ENCODE measurements at places on chromosomes 6 and 20.
A peak's percentile ranks its signal among the peaks of the same experiment; 100 is the strongest.

DNA sequence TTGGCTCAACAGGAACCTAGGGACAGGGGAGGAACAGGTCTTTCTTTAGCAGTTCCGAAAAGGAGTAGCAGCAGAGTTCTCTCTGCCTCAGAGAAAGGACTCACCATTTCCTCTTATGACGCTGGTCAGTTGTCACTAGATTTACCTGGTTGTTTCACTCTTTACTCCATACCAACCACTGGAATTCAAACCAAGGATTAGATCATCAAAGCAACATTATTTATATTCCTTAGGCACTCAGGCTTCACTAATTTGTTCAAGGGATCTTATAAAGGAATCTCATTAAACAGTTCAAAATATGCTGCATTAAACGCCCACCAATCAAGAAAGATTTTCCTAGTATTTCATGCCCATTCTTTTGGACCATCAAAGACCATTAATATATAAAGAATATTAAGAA, 1129.5 kb upstream of the MAP3K7 start:
- no peak for DNase-seq

- no peak for DNase-seq
Measured at GRCh38 chr6:46605091-46605797, 47.4 kb downstream of the CYP39A1 start.

GRCh38 chr6:26157251-26158075, 70.2 kb downstream of the HFE start:
- peak; percentile 88 for DNase-seq

DNA sequence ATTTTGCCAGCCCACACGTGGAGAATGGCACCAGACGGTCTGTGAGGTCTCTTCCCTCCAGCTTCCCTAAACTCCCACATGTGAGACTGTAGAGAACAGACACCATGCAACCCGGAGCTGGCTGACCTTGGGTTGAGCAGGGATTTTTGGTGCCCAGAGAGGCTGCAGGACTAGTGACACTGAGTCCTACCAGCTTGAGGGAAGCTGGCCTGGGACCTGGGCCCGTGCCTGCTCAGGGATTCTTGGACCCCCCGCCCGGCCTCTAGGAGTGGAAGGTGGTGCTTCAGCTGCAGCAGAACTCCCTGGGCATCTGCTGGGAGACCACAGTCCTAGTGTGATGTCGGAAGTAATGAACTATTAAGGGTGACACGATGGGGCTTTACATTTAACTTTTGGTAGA, 3.2 kb downstream of the PSMG4 start:
- no peak for DNase-seq

- no peak for DNase-seq
Measured at GRCh38 chr6:63114610-63115211, 96.6 kb upstream of the FKBP1C start.

DNA sequence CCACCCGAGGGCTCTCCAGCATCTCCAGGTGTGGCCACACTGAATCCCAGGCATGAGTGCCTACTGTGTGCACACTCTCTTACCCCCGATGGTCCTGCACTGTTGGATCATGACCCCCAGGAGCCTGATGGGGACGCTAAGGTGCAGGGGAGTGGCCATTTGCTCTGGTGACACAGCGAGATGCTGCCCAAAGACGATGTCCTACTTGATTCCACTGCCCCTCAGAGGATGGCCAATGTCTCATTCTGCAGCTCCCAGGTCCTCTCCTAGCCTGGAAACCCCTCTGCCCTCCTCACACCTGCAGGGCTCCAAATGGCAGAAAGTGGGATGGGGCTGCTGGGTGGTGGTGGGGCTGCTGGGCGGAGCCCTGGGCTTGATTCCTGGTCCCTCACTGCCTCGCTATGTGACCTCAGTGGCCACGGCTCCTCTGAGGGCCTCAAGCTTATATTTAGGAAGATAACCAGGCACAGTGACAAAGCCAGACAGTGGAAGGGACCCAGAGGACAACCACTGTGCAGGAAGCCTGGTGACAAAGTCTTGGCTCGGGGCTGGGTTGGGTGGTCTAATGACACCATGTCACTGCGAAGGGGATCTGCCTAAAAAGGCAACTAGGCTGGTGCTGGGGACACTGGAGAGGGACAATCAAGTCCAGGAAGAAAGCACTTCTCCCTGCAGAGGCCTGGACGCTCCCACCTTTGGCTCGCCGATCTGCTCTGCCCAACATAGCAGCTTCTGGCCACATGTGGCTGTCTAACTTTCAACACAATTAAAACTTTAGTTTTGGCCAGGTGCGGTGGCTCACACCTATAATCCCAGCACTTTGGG, 28.4 kb downstream of the TGM2 start:
- no peak for DNase-seq

DNA sequence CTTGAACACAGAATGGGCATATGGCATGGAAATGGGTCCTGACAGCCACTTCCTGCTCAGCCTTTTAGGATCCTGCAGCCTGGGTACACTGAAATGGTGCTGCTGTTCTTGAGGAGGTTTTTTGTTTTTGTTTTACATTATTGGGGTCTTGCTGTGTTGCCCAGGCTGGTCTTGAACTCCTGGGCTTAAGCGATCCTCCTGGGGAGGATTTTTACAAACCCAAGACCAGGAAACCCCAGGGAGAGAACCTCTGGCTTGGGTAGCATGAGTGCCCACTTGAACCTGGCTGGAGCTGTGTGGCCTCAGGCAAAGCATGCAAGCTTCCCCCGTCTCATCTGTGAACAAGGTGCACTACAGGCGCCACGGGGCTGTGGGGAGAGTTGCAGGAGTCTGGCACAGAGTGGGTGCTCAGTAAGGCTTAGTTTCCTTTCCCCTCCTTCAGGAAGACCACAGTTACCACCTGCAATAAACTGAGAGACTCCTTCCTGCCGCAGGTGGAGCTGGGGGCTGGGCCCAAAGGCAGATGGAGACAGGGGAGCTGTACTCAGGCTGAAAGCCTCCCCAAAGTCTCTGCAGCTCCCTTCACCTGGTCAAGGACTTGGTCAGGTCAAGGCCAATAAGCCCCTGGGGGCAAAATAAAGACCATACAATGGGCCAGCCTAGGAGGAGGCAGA, 1.8 kb downstream of the SLA2 start:
- DNase-seq, result peak; percentile 79

DNA sequence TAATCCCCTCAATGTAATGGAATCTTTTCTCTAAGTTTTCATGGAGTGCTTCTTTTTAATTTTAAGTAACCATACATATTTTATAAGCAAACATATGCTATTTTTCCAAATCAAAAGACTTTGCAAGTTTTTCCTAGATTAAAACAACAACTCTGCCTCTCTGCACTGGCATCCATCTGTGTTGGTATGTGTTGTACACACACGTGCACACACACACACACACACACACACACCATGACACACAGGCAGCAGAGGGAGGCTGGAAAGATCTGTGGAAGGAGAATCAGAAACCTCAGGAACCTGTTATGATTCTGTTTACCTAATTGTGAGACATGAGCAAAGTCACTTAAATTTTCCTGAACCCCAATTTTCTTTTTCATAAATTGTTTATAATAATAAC, 295.0 kb upstream of the PRDM1 start:
- DNase-seq, result no peak

DNA sequence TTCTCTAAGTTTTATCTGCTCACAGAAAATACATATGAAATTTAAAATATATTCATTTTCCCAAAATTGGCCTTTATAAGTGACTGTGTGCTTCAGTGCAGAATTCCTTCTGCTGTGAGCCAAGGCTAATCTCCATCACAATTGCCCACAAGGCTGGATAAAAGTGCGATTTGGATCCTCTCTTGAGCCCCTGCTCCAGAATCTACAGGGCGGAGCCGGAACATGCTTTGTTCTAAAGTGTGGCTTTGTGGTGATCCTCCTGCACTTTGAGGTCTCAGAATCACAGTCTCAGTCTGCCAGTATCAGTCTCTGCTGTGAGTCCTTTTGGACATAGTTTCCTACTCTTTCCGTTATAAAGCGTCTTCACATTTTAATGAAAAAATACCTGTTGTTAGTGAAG, 28.9 kb downstream of the SMOC2 start:
- no peak for DNase-seq

- no peak for DNase-seq
Measured at GRCh38 chr6:15472621-15473020, 190.2 kb downstream of the DTNBP1 start.

DNA sequence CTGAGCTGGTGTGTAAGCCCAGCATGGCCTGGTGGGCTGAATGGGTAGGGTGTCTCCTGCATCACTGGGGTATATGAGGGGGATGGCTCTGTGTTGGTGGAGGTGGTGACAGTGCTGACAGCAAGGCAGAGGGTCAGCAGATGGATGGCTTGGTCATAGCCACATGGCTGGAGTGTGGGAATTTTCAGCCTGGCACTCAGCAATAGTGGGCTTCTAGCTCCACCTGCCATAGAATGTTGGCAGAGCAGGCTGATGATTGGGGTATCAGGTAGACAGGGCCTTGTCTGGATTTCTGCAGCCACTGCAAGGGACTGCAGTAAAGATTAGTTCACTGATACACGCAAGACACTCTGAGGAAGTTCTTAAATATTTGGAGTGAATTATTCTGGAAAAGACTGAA, 137.5 kb upstream of the BACH2 start:
- no peak for DNase-seq

- DNase-seq, result peak; percentile 88
Measured at GRCh38 chr20:25057234-25058050, 497 bp downstream of the ACSS1 start.

GRCh38 chr20:51953731-51954340, 151.5 kb upstream of the SALL4 start:
- DNase-seq, result no peak

GRCh38 chr6:164845773-164846172, 463.6 kb downstream of the C6orf118 start:
- no peak for DNase-seq
